CD4-positive, alpha-beta T cell treated with Interleukin-1 beta for 1 hour (primary cell): ENCODE measurements at places on chromosomes 7 and 10.

- no peak for DNase-seq
Observed at GRCh38 chr7:4144811-4145510, 537.1 kb upstream of the FOXK1 start.

DNA sequence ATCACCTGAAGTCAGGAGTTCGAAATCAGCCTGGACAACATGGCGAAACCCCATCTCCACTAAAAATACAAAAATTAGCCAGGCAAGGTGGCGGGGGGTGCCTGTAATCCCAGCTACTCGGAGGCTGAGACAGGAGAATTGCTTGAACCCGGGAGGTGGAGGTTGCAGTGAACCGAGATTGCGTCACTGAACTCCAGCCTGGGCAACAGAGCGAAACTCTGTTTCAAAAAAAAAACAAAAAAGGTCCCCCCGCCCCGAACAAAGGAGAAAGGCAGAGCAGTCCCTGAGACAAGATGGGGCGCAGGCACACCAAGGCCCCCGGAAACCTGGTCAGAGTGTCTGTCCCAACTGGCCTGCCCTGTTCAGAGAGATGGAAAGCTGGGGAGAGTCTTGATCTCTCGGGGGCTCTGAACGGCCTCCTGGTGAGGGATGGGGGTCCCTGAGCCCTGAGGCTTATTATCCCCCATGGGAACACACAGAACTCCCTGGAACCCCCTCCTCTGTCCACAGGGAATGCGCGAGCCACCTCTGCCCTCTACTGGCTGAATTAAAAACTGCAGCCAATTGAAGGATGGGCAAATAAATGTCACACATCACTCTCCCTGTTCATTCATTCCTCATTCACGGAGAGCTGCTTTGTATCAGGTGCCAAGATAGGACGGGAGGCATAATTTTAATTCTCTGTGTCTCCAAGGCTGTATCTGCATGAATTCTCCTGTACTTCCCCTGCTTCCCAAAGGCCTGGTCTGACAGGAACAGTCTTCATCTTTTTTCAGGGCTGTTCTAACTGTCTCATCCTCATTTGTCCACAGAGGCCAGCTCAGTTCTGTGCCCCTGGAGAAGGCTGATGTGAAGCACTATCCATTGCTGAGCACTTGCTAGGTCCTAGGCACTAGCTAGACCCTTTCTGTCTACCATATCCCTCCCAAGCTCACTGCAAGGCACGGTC lies 28.9 kb downstream of the MAT1A start:
- no peak for DNase-seq

GRCh38 chr10:2202401-2202800 lies 465.1 kb upstream of the ADARB2 start:
- no peak for DNase-seq

DNA sequence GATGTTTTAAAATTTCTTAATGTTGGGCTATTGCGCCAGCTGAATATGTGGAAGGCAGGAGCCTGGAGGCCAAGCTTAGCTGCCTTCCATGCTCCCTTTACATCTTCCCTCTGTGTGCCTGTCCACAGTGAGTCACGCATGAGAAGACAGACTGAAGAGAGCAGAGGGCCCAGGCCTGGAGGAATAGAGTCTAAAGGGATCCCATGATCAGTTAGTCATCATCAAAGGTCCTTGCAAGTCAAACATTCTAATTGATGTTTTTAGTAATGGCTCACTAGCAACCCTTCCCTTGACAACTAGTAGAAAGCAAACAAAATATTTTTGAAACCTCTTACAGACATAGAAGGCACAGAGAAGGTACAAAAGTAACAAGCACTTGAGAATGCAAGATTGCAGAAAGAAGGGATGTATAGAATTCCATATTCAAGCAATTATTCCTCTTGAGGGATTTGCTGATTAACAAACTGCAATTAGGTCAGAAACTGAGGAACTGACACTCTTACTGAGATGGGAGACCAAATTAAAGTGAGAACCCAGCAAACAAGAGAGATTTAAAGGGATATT lies 30.7 kb upstream of the APBB1IP start:
- DNase-seq, result peak; percentile 55

DNA sequence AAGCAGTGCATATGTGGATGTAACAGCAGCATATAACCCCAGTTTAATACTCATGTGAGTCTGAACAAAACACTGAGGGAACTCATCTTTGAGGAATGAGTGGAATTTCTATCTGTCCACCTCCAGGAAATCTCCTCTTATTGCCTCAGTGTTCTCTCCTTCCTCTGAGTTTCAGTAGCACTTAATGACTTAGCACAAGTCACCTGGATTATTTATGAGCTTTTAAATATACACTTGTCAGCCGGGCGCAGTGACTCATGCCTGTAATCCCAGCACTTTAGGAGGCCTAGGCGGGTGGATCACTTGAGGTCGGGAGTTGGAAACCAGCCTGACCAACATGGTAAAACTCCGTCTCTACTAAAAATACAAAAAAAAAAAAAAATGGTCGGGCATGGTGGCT lies 4.3 kb downstream of the LRRC20 start:
- no peak for DNase-seq

DNA sequence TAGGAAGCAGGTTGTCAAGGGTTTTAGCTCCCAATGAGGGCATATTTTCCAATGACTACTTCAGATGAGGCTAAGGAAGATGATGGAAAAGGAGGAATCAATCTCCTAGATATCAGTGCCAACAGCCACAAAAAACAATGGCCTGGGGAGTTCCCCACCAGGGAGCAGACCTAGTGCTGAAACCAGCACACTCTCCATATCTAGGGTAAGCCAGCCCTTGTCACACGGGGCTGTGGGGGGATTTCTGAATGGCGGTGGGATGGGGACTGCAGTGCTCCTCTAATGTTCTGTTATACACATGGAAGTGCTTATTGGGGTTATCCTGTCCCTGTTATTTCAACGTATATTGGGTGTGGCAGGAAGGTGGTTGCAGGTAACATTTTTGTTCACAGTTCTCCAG lies 18.5 kb downstream of the EPC1 start:
- peak; percentile 20 for DNase-seq

GRCh38 chr10:49615213-49615612 lies 1.4 kb downstream of the CHAT start:
- DNase-seq, result no peak

GRCh38 chr7:77327067-77327931 lies 88.8 kb downstream of the GSAP start:
- DNase-seq, result peak; percentile 64

DNA sequence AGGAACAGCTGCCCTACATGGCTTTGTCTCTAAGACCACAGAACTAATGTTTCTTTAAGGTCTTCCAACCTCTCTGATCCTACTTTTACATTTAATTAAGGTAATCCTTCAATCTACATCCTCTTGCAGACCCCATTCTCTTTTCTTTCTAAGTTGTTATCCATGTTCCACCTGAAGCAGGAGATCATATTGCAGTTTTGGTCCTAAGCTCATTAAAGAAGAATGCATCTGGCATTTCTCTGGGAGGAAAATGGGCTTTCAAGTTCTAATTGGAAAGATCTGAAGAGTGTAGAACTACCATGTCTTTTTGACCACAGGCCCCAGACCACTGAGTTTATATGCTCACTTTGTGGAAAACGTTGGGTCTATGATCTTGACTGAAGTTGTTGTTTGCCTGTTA lies 111.2 kb downstream of the SEM1 start:
- DNase-seq, result no peak

DNA sequence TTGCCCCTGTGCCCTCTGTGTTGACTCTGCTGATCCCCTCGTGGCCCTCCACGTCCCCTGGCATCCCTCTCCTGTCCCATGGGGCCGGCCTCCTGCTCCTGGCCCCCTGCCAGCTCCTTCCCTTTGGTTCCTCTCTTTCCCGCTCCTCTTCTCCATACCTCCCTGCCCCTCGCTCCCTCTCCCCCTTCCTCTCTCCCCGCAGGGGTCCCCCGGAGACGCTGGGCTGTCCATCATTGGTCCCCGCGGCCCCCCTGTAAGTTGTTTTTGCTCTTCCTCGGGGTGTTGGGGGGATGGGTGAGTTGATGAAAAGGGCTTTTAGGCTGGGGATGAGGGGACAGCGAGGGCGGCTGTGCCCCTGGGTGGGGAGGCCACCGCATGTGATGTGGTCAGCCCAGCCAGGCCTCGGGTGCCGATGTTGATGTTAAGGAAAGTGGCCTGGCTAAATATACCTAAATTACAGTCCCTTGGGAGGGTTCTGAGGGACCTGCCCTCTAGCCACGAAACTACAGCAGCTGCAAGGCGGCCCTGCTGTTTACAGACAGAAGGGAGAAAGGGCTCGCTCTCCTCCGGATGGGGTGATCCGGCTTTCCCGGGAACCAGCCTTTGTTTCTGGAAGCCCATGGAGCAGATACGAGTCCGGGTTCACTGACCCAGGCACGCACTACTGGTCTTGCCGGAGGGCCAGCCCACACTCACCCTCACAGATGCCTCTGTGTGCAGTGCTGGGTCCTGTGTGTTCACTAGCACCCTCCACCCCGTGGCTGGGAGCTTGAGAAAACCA lies 78.8 kb downstream of the COL13A1 start:
- no peak for DNase-seq

GRCh38 chr10:78798976-78799730 lies 269.6 kb upstream of the ZMIZ1 start:
- no peak for DNase-seq

- DNase-seq, result no peak
Observed at GRCh38 chr7:69839782-69840181, 241.5 kb downstream of the AUTS2 start.

DNA sequence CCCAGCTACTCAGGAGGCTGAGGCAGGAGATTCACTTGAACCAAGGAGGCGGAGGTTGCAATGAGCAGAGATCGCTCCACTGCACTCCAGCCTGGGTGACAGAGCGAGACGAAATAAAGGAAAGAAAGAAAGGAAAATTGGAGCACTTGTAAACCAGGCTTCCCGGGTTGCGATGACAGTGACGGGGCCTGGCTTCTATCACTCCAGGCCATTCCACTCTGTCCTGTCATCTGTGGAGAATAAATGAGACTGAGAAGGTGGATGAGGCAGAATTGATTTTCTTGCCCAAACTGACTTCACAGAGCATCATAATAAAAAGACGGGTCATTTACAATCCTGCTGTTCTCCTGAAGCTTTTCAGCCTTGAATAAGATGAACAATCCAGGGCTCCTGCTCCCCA lies 12.1 kb upstream of the KPNA7 start:
- DNase-seq, result no peak

- no peak for DNase-seq
Observed at GRCh38 chr7:86965727-86966120, 93.7 kb downstream of the ELAPOR2 start.

GRCh38 chr7:77425101-77426051 lies 9.2 kb upstream of the GSAP start:
- DNase-seq, result no peak

DNA sequence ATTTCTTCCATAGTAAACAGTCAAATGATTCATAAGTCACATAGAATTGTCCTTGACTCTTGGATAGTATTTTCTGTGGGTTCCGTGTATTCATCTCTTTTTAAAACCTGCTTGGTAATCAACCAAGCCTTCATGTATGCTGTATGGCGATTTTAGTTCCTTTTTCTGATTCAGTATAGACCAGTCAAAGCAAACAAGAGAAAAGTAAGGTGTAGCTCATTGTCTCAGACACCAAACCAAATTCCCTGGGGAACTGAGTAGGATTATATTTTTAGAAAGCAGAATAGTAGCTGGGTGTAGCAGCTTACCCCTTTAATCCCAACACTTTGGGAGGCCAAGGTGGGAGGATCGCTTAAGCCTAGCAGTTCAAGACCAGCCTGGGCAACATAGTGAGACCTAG lies 240.5 kb downstream of the BBS9 start:
- DNase-seq, result no peak

DNA sequence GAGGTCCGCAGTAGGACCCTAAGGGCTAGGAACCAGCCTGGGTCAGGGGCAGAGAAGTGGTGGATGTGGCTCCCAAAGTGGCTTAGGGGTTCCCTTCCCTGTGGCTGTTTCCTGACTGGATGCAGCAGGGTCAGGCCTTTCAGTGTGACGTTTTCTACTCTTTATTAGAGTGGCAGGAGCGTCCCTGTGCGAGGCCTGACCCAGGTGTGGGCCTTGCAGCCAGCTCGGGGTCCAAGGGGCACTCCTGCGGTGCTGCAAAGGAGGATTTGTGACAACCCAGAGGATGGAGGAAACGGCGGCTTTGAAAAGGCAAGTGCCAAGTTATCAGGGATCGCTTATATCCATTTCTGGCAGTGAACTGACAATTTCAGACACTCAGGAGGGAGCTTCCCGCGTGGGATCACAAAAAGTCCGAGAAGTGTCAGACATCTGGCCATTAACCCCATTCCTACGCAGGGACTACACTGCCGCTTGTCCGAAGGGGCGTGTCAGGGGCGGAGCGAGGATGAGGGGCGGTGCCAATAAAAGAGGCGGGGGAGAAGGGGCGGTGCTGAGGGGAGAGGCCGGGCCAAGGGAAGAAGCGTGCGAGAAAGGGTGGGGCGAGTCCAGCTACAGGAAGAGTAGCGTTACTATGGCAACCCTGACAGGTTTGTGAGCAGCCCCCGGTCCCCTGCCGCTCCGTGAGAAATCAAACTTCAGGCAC lies 98.8 kb upstream of the ZNF722 start:
- DNase-seq, result peak; percentile 89

DNA sequence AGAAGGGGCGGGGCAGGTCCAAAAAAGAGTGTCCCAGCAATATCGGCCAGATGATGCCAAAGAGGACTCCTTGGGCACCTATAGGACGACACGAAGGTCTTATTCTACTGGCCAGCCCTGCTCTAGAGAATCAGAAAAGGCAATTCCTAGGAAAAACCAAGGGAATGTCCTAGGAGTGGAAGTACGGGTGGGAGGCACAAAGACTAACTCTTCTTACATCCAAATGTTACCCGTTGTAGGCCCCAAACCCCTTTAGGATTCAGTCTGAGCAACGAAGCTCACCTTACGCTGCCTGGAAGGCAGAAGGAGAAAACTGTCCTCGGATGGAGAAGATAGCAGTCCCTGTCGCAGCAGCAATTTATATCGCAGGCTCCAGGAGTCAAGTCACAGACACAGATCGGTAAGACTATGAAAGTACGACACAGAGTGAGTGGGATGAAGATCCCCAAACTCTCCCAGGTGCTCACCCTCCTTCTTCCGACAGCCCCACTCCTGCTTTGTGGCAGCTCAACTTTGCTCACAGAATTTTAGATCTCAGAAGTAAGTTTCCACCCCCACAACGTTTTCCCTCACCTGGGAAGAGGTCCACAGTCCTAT lies 558 bp downstream of the TCTN3 start:
- DNase-seq, result no peak

- no peak for DNase-seq
Observed at GRCh38 chr7:5595545-5596045, 172.0 kb upstream of the TNRC18 start.
